Cerebellar nuclear complex (tissue), 1 donor: ENCODE measurements at places on chromosomes 12 and 14.

- DNase-seq = no peak
Observed at GRCh38 chr14:39451811-39452210, 19.6 kb upstream of the FBXO33 start.

GRCh38 chr12:95204141-95204866, 13.0 kb downstream of the FGD6 start:
- DNase-seq = no peak

GRCh38 chr14:30445852-30446251, 113.1 kb upstream of the G2E3 start:
- no peak for DNase-seq

GRCh38 chr12:67355428-67356379, 86.5 kb downstream of the CAND1 start:
- no peak for DNase-seq

DNA sequence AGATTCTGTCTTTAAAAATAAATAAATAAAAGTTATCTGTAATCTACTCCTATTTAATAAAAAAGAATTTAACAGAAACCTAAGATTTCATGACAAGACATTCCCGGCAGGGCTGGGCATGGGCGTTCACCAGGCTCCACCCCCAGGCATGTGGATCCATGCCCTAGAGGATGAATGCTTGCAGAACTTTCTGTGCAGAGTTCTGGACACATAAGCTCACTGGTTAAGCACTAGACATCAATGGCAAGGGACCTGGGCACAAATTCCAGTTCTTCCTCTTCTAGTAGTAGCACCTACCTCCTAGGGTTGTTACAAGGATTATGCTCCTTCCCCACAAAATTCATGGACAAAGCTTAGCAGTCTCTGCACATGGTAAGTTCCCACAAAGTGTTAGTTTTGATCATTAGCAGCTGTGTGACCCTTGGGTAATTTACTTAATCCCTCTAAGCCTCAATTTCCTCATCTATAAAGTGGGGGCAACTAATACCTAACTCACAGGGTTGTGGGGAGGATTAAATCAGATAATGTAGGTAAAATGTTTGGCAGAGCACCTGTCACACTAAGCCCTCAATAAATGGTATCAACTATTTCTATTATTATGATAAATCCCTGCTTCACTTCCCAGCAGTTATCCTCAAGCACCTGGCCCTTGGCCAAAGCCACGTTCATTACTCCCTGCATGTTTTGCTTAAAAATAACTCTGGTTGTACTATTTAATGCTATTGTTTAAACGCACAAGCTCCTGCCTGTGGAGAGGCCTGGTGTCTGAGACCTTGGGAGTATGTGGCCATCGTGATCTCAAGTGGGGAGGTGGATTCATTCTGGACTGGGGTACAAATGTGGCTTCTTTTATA, 9.8 kb downstream of the GALNT6 start:
- no peak for DNase-seq

- DNase-seq = no peak
Observed at GRCh38 chr14:24179961-24180796, 8.3 kb downstream of the REC8 start.

DNA sequence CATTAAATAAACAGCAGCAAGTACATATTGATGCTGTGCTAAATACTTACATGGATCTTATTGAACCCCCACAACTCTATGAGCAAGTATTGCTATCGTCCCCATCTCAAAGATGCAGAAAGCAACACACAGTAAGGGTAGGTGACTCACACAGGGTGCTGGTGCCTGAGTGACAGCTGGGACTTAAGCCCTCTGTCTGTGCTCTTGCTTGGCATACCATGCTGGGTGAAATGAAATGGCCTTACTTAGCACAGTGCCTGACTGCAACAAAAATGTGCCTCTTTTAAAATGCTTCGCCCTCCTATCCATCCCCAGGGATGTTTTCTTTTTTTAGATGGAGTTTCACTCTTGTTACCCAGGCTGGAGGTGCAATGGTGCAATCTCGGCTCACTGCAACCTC, 788 bp downstream of the TEX52 start:
- DNase-seq = no peak

DNA sequence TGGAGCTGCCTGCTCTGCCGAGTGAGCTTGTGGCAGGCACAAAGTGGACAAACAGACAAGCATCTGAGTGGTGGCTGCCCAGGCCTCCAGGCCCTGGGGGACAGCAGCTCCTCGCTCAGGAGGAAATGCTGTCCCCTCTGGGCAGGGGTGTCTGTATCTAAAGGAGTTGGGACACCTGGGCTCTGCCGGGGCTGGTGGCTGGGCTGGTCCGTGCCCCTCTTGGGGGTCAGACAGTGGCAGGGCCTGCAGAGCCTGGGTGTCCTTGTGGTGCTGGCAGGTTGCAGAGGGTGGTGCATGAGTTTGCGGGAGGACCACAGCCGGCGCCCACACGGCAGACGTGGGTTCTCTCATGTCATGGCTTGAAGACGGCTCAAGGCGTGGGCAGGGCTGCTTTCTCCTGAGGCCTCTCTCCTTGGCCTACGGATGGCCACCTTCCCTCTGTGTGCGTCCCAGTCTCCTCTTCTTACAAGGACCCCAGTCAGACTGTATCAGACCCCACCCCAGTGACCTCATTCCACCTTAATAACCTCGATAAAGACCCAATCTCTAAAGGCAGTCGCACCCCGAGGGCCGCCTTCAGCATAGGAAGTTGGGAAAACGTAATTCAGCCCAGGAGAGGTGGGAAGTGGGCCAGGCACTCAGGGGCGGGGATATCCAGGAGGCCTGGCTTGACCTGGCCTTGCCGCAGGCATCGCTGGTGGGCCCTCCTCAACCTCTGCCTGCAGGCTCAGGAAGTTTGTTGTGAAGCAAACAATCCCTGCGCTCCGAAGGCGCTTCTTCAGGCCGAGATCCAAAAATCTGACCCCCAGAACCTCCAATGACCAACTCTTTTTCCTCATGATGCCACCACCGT, 110.0 kb downstream of the KIF26A start:
- no peak for DNase-seq
